ENCODE measurements at places on chromosomes 3 and 15.

DNA sequence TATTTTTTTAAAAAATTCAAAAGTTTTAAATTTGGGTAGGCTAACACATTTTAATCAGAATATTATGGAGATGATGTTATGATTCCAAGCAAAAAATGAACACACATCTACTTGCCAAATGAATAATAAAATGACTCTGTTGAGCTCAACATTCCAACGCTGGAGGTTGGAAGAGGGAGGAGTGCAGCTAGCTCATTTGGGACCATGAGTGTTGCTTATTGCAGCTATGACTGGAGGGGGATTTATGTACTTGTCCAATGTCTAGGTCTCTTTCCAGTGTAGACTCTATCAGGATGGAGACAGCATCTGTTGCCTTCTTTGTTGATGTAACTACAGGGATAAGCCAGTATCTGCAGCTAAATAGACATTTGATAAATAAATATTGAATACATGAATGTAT lies 310.6 kb downstream of the CACNA2D3 start:
- DNase-seq: no peak

- DNase-seq: no peak
Measured at GRCh38 chr3:39096775-39097174, 10.7 kb downstream of the GORASP1 start.

DNA sequence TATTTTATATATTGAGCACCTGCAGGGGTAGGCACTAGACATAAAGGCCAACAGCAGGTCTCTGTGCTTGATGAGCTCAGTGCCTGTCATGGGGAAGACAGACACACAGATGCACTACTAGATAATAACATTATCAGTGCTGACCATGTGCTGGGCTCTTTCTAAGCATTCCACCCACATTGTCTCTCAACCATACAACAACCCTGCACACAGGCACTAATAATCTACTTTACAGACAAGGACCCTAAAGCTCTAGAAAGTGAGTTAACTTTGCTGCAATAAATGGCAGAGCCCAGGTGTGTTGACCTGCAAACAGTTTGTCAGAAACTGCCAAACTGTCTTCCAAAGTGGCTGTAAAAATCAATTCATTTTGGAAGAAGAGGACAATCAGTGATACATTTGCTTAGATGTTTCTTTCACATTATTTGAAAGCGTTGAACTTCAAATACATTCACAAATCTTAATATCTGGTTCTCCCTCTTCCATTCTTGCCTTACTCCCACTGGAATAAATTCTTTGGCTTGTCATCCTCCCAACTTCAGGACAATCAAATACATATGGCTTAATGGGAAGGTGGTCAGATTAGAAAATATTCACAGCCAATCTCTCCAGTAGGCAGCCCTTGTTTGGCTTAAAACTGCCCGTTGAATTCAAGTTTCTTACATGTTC lies 11.0 kb upstream of the PP2D1 start:
- no peak for DNase-seq

DNA sequence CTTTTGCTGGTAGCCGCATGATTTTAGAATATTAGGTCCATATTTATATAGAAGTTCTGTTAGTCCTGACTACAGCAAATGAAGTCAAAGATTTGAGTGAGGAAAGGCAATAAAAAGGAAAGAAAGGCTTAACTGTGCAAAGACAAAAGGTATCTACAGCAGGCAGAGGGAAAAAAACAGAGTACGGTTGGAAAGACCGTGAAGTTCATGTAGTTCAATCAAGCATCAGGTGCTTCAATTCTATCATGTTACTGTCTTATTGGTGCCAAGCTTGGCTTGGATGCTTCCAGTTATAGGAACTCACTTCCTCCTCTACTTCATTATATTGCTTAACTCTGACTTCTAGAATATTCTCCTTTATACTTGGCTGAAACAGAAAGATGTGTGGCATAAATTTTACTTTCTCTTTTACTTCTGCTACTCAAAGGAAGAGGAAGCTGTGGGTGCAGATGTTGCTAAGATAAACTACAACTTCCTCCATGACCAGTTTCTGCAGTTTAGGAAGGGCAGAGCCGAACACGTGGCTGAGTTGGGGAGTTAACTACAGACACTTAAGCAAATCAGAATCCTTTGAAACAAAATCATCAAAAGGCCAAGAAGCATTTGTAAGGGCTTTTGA lies 72.6 kb upstream of the ZBED2 start:
- DNase-seq: no peak

GRCh38 chr3:127820221-127820825 lies 2.0 kb downstream of the MGLL start:
- no peak for DNase-seq

DNA sequence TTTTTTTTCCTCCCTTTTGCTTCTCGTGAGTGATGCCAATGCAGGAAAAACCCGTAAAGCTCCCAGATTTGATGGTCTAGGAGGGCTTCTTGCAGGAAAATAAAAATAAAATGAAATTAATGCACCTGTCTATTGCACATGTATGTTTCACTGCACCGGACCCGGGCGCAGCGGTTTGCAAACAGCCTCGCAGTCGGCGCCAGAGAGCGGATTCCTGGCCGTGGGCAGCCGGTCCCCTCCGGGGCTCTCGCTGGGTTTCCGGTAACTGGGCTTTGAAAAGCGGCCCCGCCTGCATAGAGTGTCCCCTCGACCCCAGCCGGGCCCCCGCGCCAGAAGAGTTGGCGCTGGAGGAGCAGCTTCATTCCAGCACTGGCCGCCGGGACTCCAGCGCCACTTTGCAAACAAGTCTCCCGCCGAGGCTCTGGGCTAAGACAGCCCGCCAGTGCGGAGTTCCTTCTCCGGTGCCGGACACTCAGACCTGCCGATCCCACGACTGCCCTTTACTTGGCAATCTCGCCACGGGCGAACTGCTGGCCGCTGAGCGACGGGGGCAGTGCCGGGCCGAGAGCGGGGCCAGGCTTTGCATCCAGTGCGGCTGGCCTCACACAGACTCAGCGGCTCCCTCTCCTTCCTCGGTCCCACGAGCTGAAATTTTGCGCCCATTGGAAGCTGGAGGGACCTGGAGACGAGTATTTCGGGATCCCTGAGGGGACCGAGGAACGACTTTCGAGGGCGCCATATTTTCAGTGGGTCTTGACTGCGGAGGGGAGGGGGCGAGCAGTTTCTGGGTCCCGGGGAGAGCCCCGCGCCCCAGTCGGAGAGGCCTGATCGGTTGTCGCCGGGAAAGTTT lies 225.9 kb upstream of the C2CD4B start:
- peak; percentile 70 for DNase-seq

- no peak for DNase-seq
Measured at GRCh38 chr3:2158828-2159227, 60.2 kb downstream of the CNTN4 start.

GRCh38 chr3:186746008-186746407 lies 28.8 kb downstream of the KNG1 start:
- no peak for DNase-seq

GRCh38 chr15:90203922-90204321 lies 2.8 kb downstream of the SEMA4B start:
- DNase-seq: peak; percentile 17

- peak; percentile 55 for DNase-seq
Measured at GRCh38 chr15:90266061-90266431, 574 bp downstream of the NGRN start.

DNA sequence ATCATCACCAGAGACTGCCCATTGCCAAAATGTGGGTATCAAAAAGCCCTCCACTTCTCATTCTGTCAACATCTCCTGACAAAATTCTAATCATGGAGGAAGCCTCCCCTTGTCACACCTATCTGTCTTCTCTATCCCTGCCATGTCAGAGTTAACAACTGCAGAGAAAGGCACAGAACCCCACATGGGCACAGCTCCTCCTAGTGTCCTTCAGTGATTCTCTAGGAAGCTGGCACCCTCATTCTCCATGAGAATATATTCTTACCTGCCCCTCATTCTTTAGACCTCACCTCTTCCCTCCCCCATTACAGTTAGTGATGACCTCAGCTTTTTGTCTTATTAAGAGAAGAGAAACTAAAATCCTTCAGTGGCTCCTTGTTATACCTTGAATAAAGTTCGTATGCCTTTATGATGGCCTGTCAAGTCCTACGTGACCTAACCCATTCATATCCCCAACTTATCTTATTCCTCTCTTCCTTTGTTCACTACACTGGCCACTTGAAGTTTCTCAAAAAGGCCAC lies 44.6 kb downstream of the NME9 start:
- no peak for DNase-seq

GRCh38 chr15:61034678-61035291 lies 194.3 kb downstream of the RORA start:
- no peak for DNase-seq

DNA sequence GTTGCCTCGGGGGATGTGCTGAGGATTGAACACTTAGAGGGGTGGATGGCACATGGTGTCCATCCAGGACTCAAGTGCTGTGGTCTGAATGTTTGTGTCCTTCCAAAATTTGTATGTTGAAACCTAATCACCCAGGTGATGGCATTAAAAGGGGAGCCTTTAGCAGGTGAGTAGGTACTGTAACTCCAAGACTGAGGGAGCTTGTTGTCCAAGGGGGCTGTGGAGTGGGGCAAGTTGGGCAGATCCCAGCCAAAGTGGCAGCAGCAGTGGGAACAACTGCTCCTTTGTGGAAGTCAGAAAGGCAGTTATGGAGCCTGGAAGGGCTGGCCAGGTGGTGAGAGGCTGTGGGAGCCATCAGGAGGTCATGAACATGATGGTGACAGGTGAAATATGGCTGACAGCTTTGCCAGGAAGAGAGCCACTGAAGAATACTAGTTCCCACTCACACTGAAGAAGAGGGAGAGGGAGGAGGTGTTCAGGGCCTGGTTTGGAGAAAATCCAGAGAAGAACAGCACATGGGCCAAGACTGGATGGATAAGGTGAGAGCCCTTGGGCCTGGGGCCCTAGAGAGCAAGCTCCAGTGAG lies 385.6 kb downstream of the CACNA2D3 start:
- no peak for DNase-seq

GRCh38 chr3:122151480-122151879 lies 32.0 kb upstream of the CASR start:
- DNase-seq: no peak

GRCh38 chr3:71441217-71441924 lies 142.2 kb downstream of the FOXP1 start:
- no peak for DNase-seq

- DNase-seq: no peak
Measured at GRCh38 chr3:17290894-17291293, 406.1 kb downstream of the PLCL2 start.

DNA sequence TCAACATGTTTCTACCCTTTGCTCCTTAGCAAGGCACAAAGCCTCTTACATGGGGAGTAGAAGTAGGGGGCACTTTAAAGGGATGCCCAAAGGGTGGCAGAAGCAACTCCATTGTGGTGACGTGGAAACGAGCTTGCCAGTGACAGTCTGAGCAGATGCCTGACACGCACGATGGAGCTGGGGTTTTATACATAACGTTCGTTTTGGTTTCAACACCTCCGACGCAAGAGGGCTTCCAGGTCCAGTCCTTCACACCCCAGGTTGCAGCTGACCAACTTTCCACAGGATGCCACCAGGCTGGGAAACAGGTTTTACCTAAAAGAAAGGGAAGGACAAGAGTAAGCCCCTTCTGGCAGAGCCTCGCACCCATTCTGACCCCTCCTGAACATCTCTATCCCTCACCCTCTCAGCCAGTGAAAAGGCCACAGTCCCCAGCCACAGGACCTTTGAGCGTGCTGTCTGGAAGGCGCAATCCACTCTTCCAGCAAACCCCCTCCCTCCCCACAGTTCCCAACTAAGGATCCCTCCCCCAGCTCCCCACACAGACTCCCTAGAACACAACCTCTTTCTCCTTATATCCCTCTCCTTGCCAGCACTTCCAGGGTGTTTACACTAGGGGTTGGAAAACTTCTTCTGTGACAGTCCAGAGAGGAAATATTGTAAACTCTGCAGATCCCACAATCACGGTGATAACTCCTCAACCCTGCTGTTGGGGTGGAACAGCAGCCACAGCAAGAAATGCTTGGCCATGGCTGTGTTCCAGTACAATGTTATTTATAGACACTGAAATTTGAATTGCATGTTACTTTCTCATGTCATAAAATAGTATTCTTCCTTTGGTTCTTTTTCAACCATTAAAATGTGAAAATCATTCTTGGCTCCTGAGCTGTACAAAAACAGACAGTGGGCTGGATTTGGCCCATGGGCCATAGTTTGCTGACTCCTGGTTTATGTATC lies 36.2 kb downstream of the FAM174B start:
- DNase-seq: no peak

DNA sequence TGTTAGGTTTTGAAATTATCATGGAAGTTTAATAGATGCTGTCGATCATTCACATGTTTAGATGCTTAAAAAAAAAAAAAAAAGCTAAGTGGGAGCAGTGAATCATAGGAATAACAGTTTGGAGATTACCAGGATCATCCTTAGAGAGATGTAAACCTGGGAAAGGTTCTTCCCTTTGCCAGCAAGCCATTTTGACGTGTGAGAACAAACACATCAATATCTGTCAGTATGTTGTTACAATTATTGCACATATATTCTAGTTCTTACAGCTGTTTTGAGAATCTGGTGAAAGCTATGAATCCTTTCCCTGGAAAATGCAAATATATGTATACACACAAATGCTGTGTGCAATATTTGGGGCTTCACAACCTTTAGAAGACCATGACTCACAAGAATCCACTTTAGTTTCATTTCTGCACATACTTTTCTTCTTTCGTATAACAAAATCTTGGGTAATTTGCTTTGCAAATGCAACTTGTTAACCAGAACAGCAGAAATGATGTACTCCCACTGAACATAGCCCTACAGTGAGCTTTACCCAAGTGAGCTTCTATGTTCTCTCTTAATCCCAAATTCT lies 12.0 kb downstream of the NFKBIZ start:
- DNase-seq: no peak

- DNase-seq: no peak
Measured at GRCh38 chr3:120908795-120909601, 993 bp downstream of the STXBP5L start.
